ENCODE measurements at places on chromosomes 16 and 17.

GRCh38 chr16:81532491-81533174 lies 88.0 kb downstream of the CMIP start:
- no peak overlapping the region for H3K4me3 ChIP-seq
- 0 out of 2 replicates have a peak overlapping the region, but pooled peaks have one; percentile 8 for H3K27ac ChIP-seq
- no peak for DNase-seq
- peaks cover 22% of the 10 kb centered on the region for H3K36me3 ChIP-seq

DNA sequence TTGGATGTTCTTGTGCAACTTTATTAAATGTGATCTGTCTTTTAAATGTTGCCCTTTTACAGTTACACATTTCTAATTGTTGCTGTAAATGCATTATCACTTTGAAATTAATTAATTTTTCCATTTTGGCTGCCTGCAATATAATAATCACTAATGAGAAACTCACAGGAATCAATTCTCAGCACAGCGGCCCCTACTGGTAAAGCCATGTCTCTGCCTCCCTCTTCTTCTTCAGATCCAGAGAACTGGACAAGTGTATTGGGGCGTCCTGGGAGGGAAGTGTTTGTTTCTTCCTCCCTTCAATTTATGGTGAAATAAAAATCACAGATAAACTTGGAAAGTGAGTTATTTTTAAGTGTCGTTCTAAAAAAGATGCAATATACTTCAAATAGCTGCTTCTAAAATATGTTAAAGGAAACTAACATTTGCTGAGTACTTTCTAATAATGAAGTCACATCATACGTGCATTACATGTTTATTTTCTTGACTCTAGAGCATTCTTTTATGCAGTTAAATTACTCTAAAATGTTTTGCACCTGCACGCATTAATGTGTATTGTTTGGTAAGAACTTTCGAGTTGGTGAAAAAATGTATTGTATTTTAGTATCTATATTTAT lies 338.0 kb downstream of the WWOX start:
- no peak overlapping the region for H3K4me3 ChIP-seq
- no peaks in the 10 kb centered on the region for H3K36me3 ChIP-seq
- H3K27ac ChIP-seq, result no peak overlapping the region

DNA sequence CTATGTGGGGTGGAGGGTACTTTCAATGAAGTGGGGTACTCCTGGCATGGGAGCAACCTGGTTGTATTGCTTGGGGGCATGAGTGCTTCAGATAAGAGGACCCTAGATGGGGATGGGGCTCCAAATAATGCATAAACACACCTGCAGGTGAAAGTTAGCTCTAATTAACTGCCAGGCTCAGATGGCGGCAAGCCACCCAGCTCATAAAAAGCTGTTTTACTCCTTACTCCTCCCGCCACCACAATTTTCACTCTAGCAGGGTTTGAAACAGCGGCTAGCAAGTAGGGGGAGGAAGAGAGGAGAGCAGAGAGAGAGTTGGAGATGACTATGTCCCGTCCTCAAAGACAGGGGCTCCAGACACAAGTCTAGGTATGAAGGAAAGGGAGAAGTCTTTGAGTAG lies 117.7 kb upstream of the WSCD1 start:
- H3K27ac ChIP-seq, result no peak overlapping the region
- H3K4me3 ChIP-seq, result no peak overlapping the region
- peaks cover 9% of the 10 kb centered on the region for H3K36me3 ChIP-seq
- H3K27me3 ChIP-seq, result peaks cover 4% of the 10 kb centered on the region

DNA sequence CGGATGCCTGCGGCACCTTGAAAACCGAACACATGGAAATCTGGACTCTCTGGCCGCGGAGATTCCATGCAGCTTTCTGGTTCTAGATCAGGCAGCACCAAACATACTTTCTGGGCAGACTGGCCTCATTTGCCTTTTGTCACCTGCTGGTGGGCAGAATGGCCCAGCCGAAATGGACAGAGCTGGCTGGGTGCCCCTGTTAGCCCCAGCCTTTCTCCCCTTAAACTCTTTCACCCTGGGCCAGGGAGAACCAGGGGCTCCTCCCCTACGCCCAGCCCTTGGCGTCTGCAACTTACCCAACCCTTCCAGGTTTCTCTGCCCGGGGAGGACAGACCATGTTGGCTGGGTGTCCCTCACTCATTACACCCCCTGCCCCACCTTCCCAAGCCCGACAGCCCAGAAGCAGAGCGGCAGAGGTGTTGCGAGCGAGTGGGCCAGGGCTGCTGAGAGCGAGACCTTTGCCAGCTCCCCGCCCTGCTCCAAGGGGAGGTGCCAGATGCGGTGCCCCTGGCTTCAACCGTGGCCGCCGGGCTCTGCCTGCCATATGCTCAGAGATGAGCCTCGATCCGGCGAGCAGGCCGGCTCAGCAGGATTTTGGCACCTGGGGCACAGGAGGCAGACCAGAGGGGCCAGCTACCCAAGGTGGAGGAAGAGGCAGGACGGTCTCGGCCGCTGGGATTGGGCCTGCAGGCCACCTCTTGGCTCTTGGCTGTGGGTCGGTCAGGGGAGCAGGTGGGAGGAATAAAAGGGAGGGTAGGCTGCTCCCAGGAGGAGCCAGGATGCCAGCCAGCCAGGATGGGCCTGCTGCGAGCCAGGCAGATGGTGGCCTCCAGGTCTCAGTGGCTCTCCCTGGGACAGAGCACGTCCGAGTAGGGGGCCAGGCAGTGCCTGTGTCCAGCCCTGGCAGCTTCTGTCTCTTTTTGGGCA lies 191.3 kb downstream of the NTN1 start:
- H3K4me1 ChIP-seq, result no peaks in the 10 kb centered on the region
- H3K4me3 ChIP-seq, result no peak overlapping the region
- H3K27ac ChIP-seq, result no peak overlapping the region
- peaks cover 5% of the 10 kb centered on the region for H3K27me3 ChIP-seq
- H3K36me3 ChIP-seq, result peaks cover 9% of the 10 kb centered on the region
- no peak for DNase-seq

DNA sequence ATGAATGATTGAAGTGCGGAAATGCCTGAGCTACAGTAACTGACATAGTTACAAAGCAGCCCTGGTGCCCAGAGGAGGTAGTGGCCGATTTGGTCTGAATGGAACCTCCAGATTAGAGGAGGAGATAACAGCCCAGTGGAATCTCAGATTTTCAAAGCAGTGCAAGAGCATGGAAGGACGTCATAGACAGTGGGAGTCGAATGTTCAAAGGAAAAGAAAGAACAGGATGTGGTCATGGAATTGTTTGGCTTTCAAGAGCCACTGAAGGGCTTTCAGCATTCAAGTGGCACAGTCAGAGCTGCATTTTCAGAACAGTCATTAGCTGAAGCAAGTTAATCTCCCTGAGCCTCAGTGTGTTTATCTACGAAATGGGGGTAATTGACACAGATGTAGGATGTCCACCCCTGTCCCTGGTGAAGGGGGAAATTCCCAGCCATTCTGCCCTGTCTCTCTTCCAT lies 104.6 kb upstream of the CACNG3 start:
- DNase-seq, result no peak
- H3K27ac ChIP-seq, result no peak overlapping the region
- H3K4me1 ChIP-seq, result no peaks in the 10 kb centered on the region
- H3K4me3 ChIP-seq, result no peak overlapping the region

DNA sequence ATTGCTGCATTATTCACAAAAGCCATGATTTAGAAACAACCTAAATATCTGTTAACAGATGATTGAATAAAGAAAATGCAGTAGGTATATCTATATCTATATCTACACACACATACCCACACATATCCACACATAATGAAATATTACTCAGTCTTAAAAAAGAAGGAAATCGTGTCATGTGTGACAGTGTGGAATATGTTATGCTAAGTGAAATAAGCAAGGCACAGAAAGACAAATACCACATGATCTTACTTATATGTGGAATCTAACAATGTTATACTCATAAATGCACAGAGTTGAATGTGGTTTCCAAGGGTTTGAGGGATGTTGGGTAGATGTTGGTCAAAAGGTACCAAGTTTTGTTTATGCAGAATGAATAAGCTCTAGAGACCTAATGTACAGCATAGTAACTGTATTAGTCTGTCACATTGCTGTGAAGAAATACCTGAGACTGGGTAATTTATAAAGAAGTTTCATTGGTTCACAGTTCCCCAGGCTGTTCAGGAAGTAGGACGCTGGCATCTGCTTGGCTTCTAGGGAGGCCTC lies 156.1 kb downstream of the FTO start:
- DNase-seq, result no peak
- H3K4me3 ChIP-seq, result no peak overlapping the region
- H3K36me3 ChIP-seq, result peaks cover 9% of the 10 kb centered on the region
- no peaks in the 10 kb centered on the region for H3K27me3 ChIP-seq

DNA sequence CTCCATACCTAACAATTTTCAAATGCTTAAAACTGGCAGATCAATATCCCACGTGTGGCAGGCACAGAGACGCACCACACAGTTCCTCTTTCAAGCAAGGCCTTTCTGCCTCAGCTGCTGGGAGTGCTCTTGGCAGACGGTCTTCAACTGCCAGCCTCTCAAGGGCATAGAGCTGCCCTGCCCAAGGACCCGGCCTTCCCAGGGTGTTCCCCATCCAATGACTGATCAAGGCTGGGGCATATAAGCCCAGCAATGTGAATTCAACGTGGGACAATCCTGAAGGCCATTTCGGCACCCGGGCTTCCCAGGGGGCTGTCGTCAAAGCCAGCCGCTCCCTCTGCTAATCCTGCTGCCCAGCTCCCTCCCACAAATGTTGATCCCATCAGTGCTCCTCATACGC lies 107.1 kb downstream of the STX8 start:
- H3K27me3 ChIP-seq, result peaks cover 1% of the 10 kb centered on the region
- H3K4me1 ChIP-seq, result peaks cover 31% of the 10 kb centered on the region
- no peak overlapping the region for H3K27ac ChIP-seq

DNA sequence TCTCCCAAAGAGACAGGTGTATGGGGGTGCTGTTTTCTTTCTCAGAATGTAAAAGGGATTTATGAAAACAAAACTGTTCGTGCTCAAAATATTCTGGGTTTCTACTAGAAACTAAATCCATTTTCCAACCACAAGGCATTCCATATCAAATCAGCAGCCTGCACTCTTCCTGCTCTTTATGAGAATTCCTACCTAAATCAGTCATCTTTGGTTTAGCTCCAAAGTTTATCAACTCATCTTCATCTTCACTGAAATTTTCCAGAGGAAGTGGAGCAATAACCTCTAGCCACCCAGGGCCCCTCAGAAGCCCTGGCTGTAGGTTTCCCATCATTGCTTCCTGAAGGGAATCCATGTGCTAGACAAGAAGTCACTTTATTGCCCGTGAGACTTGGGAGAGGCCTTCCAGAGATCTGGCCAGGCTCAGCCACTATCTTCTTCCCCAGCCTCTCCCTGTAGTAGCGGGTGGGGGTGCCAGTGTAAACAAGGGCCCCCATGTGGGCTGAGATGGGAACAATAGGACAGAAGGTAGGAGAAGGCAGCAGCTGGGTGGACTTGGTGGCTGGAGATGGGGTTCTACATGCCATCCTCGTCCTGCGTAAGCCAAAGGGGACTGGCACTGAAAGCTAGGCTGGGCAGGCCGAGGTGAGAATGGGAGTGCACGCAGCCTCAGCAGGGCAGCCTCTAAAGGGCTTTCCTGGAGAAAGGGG lies 22.0 kb upstream of the ALDH3A1 start:
- DNase-seq, result peak; percentile 84
- peaks cover 6% of the 10 kb centered on the region for H3K27me3 ChIP-seq
- H3K4me1 ChIP-seq, result peaks cover 31% of the 10 kb centered on the region
- H3K27ac ChIP-seq, result peak overlapping the region; percentile 91

GRCh38 chr17:27494192-27495091 lies 38.2 kb downstream of the KSR1 start:
- no peak overlapping the region for H3K4me3 ChIP-seq
- no peak overlapping the region for H3K27ac ChIP-seq
- peaks cover 8% of the 10 kb centered on the region for H3K4me1 ChIP-seq
- peaks cover 21% of the 10 kb centered on the region for H3K27me3 ChIP-seq
- H3K36me3 ChIP-seq, result 0 out of 2 replicates have a peak, but pooled peaks cover 6% of the 10 kb centered on the region

DNA sequence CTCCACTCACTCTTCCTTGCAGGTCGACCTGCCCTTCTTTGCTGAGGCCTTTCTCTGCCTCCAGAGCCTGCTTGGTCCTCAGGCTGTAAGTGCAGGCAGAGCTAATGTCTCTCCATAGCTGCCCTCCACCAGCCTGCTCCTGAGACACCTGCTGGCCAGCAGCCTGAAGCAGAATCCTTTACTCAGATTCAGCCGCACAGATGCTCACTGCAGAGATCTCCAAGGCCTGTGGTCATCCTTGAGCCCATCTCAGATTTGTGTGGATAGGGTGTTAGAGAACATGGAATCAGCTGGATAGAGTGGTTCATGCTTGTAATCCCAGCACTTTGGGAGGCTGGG lies 11.5 kb downstream of the DEXI start:
- H3K36me3 ChIP-seq, result peaks cover 15% of the 10 kb centered on the region
- H3K4me3 ChIP-seq, result no peak overlapping the region
- no peak overlapping the region for H3K27ac ChIP-seq

- H3K4me3 ChIP-seq, result no peak overlapping the region
- H3K27me3 ChIP-seq, result peaks cover 6% of the 10 kb centered on the region
- peaks cover 15% of the 10 kb centered on the region for H3K4me1 ChIP-seq
These were observed 223.5 kb downstream of the CYB561 start for GRCh38 chr17:63222655-63223054.

GRCh38 chr16:85424260-85425073 lies 188.7 kb upstream of the GSE1 start:
- no peak overlapping the region for H3K4me3 ChIP-seq
- peaks cover 5% of the 10 kb centered on the region for H3K27me3 ChIP-seq
- DNase-seq, result no peak
- no peaks in the 10 kb centered on the region for H3K36me3 ChIP-seq
- no peaks in the 10 kb centered on the region for H3K4me1 ChIP-seq
- no peak overlapping the region for H3K27ac ChIP-seq

DNA sequence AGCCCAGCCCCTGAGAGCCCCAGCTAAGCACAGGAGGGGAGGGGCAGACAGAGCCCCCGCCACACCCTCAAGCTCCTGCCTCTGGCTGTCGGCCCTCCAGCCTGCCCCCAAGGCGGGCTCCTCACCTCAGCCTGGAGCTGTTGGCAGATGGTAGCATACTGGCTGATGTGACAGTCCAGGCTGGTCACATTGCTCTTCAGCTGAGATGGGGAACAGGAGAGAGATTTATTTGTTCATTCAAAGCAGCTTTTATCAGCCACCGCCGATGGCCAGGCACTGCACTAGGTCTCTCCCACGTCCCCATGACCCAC lies 14.8 kb downstream of the KIF18B start:
- no peak overlapping the region for H3K4me3 ChIP-seq
- H3K27ac ChIP-seq, result no peak overlapping the region
- peaks cover 5% of the 10 kb centered on the region for H3K4me1 ChIP-seq
- H3K36me3 ChIP-seq, result peaks cover 14% of the 10 kb centered on the region

DNA sequence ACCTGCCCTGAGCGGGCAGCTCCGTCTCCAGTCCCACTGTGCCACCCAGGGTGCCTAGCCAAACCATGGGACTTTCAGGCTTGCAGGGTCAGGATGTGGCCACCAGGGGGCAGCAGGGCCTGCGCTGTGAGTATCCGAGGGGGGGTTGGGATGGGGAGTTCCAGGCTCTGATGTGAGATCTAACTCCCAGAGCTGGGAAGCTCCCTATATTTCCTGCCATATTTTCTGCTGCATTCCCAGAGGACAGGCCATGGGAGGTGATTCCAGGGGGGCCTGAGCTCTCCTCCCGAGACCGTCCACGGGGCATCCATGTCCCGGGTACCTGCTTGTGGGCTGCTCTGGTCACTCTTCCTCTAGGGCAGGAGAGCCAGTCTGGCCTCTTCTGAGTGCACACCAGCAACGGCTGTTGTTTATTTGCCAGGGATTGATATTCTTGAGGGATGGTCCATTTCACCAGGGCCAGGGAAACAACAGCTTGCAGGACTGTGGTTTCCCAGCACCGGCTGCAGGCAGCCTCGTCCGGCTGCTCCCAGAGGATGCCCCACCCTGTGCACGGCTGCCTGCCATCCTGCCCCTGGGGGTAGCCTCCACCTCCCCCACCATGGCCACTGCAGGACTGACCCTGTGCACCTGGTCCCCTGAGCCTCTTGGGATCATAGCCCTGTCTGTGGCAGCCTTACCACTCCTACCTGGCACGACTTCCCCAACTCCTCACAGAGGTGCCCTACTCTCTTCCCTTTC lies 1.2 kb downstream of the GPR142 start:
- H3K36me3 ChIP-seq, result peaks cover 4% of the 10 kb centered on the region
- H3K4me1 ChIP-seq, result no peaks in the 10 kb centered on the region
- H3K27me3 ChIP-seq, result no peaks in the 10 kb centered on the region
